NCI-H1694 (cell line): ENCODE measurements at places on chromosomes 12 and 14.

- no peak for DNase-seq
These were observed 36.3 kb upstream of the BICD1 start for GRCh38 chr12:32070370-32070769.

- no peak for DNase-seq
These were observed 130.5 kb downstream of the SLC41A2 start for GRCh38 chr12:104827587-104827986.

DNA sequence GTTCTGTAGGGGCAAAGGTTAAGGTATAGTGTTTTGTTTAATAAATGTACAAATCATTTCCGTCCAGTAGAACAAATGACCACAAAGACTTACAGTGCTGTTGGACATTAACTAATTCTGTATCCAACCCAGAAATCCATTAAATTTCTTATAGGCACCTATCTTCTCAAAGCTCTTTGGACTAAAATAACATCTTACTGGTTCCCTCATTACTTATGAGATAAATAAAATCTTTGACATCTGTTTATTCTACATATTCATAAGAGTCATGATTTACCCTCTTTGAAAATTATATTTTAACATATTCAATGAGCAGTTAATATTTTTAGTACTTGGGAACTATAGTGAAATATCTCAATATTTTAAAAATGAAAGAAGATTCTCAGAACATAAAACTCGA lies 102.7 kb upstream of the G2E3 start:
- DNase-seq: no peak

- no peak for DNase-seq
These were observed 36.1 kb upstream of the PRICKLE1 start for GRCh38 chr12:42625611-42626010.

DNA sequence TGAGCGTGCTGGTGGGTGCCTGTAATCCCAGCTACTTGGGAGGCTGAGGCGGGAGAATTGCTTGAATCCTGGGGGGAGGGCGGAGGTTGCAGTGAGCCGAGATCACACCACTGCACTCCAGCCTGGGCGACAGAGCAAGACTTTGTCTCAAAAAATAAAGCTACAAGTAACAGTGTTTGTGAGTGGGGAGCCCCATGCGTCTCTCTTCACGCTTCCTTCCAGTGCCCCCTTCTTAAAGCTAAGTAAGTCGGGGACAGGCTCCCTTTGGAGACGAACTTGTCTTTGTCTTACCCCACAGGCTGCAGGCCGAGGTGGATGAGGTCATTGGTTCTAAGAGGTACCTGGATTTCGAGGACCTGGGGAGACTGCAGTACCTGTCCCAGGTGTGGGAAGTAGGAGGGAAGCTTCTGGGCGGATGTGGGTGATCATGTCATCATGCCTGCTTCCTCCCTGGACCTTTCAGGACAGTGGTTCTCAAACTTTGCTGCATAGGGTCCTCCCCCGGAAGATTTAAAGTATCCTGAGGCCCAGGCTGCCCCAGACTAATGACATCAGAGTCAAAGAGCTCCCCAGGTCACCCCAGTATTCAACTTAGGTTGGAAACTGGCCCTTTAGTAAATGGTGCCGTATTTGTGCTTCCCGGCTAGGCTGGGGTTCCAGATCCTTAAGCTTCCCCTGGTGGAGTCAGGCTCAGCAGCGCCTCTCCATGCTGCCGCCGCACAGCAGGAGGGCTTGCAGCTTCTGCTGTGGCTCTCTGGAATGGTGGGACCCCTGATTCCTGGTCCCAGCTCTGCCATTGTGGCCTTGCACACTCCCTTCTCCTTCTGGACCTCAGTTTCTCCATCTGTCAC lies 37.1 kb downstream of the CYP46A1 start:
- no peak for DNase-seq

DNA sequence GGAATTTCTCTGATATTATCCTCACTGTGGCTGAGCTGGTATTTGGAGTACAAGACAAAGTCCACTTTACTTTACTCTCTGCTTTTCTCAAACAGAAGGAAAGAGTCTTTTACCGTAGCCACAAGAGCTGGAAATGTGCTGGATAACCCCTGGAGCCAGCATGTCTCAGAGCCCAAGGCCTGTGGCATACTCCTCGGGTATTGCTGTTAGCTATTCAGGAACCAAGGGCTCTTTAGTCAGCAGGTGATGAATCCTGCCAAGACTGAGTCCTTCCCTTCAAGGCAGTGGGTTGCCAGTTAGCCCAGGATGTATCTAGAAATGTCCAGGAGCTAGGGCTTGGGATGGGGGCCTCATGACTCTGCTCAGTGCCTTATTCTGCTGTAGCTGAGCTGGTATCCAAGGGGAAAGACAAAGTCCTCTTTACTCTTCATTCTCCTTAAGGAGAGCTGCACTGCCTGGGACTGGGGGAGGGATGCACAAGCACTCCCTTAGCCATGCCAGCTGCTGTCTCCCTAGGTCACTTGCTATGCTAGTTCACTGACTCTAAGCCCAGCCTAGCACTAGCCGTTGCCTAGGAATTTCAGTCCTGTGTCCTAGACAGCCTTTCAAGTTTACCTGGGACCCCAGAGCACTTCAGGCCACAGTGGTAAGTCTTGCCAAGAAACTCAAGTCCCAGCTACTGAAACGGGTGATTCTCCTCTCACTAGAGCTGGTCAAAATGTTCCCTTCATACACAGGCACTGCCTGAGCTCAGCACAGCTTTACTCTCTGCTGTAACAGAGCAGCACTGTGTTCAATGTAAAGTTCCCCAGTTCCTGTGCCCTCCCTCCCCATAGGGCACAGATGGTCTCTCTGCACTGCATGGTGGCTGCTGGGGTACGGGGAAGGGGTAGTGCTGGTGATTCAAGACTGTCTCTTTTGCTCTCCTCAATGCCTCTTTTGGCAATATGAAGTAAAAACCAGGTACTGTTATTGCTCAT lies 136.4 kb downstream of the SLC35F4 start:
- no peak for DNase-seq

GRCh38 chr12:74166096-74166495 lies 371.5 kb upstream of the ATXN7L3B start:
- DNase-seq: no peak

DNA sequence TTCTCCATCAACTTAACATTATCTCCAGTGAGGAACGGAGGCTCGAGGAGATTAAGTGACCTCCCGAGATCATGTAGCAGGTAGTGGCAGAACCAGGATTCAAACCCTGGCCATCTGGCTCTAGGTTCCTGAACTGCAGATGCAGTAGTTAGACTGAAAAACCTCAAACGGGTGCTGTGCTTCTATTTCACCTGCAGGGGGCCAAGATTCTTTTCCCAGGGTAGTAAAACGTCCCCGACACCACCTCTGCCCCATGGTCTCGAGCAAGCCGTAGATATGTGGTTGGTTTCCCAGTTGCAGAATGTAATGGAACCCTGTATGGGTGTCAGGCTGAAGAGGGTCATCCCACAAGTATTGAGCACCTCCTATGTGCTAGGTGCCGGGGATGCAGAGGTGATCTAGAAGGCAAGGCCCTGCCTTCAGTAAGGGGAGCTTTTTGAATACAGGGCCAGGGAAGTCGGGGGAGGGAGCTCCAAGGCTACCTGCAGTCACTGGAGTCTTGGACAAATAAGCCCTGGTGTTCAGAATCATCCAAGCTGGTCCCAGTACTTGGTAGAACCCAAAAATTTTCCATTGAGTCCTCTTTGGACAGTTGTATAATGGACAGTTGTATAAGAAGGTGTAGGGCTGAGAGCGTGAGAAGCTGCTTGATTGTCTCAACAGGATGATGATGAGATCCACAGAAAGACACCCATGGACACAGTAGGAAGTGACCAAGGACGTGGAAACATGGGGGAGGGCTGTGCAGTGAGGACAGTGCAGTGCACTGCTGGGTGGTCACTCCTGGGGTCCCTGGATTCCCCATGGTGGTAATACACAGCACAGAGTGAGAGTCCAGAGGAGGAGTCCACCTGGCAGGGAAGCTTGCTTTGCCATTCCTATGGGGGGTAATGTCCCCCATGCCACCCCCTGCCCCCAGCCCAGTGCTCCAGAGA lies 197.2 kb downstream of the CHST11 start:
- DNase-seq: no peak
